ENCODE measurements at places on chromosomes 2 and 18.

DNA sequence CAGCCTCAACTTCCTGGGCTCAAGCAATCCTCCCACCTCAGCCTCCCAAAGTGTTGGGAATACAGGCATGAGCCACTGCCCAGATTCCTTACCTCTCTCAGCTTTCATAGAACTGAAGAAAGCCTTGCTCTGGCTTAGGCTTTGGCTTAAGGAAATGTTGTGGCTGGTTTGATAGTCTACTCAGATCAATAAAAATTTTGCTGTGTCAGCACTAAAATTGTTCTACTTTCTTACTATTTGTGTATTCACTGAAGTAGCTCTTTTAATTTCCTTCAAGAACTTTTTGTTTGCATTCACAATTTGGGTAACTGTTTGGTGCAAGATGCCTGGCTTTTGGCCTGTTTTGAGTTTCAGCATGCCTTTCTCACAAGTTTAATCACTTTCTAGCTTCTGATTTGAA is 634.0 kb upstream of the FSHR start:
- DNase-seq, result no peak

- DNase-seq, result no peak
Measured at GRCh38 chr2:36373149-36373926, 17.8 kb downstream of the CRIM1 start.

GRCh38 chr2:96315400-96316071 is 9.6 kb upstream of the ITPRIPL1 start:
- no peak for DNase-seq

DNA sequence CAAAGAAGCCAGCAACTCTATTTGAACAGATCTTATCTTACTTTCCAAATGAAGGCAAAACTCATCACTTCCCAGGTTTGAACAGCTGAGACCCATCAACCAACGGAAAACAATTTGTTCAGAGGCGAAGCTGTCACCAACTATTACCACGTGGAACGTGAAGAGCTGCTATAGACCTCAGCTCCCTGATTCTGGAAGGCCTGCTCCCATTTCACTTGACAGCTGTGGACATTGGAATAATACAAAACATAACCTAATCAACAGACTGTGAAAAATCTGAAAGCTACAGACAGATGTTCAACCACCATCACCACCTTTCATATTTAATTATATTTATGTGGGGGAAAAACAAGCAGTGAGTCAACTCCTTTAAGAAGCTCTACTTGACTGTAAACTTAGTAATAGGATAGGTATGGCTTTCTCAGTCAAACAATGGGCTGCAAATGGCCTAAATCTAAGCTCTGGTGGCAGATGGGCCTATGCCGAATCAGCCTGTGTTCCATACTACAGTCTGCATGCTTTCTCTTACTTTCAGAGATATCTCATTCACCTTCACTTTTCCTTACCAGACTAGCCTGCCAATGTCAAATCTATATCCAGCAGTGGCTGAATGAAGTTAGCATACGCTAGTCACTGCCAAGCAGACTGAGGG is 896.4 kb downstream of the TDRD15 start:
- no peak for DNase-seq

- DNase-seq, result no peak
Measured at GRCh38 chr2:61439241-61440002, 31.5 kb downstream of the USP34 start.

- DNase-seq, result no peak
Measured at GRCh38 chr2:57842531-57842930, 204.1 kb upstream of the VRK2 start.

DNA sequence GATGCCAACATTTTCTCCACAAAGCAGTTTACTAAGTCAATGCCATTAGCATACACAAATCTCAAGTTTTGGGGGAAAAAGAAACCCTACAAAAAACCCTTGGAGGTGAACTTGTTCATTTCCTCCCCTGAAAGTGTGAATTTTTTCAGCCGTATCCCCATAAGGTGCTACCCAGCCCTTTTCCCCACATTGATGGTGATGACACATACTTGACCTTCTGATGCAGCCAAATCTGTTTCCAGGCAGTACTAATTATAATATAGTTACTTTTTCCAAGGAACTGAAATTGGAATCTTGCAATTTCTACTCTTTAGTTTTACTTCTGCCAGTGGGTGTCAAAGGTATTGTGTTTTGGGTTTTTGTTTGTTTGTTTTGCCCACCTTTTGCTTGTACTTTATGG is 474.5 kb downstream of the TGIF1 start:
- DNase-seq, result no peak

DNA sequence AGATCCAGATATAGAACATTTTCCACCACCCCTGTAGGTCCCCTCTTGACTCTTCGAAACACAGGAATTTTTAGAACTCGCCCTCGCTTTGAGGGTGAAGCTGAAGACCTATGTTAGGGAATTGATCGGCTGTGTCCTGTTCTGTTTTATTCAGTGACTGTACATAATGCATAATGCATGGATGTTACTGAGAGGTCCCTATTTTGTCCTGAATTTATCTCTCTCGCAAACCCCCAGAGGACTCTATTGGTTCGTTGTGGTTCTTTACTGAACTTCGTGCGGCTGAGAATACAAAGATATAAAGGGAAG is 431 bp upstream of the EIF5B start:
- DNase-seq, result no peak

DNA sequence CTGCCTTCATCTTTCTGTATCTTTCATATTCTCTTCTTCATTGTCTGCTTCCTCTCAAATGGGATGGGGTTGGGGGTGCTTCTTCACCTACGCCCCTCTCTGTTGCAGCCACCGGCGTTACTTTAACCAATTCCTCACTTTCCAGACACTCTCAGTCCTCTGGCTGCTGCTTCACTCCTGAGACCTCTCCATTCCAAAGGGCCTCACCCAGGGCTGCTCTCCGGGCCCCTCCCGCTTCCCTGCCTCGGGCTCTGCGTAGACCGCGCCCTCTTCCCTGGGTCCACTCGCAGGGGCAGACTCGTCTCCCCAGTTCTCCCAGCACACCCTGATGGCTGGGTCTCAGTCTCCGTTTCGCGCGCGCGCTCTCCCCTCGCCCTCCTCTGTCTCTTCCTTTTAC is 926 bp downstream of the SERPINB8 start:
- no peak for DNase-seq

GRCh38 chr2:213764849-213765248 is 480.6 kb downstream of the SPAG16 start:
- DNase-seq, result no peak

DNA sequence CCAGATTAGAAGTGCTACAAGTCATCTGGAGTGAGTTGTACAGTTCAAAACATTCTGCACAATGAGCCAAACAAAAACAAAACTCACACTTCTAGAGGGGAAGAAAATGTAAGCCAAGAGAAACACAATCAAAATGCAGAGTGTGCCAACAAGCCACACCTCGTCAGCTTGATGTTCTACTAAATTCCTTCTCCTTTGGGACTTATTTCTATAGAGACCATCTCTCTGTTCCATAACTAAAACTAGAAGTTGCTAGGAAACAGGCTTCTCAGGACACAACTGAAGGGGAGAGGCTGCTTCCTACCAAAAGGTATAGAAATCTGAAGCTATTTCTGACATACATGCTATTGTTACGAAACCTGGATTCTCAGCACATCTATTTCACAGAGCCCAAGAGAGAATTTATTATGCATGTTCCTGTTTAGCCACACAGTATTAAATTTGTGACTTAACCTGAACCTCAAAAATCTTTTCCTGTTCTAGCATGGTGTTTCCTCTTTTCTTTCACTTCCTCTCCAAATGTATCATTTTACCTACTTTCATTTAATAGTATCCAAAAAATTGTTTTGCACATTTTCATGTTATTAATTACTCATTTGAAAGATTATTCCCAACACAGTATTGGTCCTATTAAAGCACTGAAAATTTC is 211.4 kb upstream of the CCDC150 start:
- DNase-seq, result no peak

GRCh38 chr2:154978244-154978643 is 279.7 kb downstream of the KCNJ3 start:
- no peak for DNase-seq

DNA sequence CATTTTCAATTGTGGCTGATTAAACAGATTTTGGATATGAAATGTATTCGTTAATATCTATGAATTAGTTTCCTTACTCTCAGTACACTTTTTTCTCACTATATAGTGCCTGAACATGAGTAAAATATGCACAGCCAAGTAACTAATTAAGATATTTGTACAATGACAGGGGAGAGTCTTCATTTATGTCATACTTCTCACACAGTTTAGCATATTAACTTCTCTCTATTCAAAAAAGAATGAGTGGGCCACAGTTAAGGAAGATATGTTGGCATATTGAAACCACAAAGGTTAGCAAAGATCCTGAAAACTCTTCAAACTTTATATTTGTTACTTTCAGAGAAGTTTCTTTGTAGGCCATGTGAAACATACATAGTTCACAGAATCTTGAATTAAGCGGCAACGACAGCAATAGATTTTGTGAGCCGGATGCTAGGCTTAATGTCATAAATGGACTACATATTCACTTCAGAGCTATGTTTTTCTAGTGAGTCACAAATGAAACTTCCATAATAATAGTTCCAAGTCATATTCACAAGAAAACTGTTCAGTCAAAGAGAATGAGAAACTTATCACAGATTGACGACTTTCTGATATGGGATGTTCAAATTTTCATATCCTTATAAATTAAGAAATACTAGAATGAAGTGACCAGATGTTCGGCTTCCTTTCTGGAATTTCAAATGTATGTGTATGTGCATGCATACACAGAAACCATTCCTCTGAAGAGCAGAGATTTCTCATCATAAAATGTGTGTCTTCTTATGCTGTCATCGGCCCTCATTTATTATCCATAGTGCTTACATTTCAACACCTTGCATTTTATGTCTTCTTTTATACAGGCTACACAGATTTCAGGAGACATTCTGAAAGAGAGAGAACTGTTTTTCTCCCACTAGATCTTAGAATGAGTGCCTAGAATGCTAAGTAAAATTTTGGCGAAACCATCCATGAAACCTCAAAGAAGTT is 584.0 kb downstream of the SATB2 start:
- DNase-seq, result no peak

GRCh38 chr2:222241128-222241870 is 57.5 kb downstream of the PAX3 start:
- DNase-seq, result no peak

DNA sequence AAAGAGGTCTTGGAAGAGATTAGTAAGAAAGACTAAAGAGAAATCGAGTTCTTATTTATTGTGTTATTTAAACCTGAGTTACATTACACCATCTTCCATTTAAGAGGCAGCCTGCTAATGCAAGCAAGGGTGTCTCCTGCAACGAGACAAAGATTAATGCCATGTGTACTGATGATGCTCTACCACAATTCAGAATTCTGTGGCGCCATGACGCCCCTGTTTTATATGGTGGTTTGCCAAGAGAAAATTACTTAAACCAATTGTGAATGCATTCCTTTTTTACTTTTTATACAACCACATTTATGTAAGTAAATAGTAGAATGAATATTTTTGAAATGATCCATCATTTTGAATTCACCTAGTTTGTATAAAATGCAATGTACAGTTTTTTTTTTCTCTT is 356.1 kb upstream of the ZEB2 start:
- DNase-seq, result no peak

DNA sequence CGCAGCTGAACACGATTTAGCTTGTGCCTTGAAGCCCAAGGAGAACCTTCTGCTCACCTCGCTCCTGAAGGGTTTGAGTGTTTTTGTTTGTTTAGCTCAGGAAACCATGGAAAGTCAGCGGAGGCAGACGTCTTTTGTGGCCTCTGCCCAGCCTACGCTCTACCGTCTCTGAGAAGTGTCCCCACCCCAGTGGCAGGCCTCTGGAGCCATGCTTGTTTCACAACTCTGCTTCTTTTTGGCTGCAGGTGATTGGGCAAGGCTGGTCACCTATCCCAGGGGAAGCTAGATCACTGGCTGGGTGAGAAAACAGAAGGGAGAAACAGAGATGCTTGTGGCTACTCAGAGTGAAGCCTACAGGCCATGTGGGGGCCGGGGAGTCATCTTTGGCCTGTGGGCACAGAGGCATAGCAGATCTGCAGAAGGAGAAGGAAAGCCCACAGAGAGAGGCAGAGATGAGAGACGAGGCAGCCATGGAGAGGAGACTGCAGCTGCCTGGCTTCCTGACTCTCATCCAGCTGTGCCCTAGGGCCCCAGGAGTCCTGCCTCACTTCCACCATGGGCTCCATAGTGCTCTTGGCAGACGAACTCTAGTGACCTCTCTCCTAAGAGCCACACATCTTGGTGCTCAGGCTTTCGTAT is 50.1 kb downstream of the CIB4 start:
- DNase-seq, result peak; percentile 66

DNA sequence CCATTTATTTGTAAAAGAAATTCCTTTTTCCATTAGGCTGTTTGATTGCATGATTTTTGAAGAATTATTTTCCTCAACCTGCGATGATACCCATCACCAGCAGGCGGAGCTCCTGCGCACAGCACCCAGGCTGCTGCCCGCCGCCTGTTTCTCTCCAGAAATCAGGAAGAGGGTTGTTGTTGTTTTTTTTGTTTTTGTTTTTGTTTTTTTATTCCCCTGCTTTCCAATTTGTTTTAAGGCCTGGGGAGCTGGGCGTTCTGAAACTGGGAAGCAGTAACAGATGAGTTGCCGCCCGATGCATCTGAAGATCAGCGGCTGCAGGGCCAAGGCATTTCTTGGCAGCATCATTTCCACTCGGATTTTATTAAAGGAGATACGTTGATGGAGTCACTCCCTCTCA is 132.1 kb downstream of the MBP start:
- DNase-seq, result no peak

- no peak for DNase-seq
Measured at GRCh38 chr2:207861789-207862188, 92.1 kb upstream of the FZD5 start.

DNA sequence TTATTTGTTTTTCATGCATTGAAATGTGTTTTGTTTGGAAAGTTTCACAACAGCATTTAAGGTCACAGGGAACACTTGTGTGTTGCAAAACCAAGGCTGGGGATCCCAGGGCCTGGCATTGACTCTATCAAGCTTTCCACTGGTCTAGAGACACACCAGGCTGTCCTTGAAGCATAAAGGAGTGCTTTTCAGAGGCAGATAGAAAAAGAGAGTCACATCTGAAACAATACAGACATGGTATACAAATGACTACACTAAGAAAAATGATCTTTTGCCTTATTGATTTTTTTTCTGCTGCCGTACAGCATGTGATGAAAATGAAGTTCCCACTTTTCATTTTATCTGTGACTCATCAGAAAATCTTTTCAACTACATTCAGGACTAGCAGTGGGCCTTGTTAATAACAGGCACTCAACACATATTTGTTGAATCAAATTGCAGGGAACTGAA is 61.9 kb upstream of the ZCCHC2 start:
- no peak for DNase-seq

- no peak for DNase-seq
Measured at GRCh38 chr18:5974696-5975095, 79.4 kb upstream of the TMEM200C start.

GRCh38 chr18:24991141-24992060 is 360.6 kb downstream of the ZNF521 start:
- no peak for DNase-seq

- no peak for DNase-seq
Measured at GRCh38 chr2:159326569-159327255, 40.2 kb upstream of the WDSUB1 start.

GRCh38 chr2:138500592-138501424 is 762 bp upstream of the SPOPL start:
- DNase-seq, result peak; percentile 62

All from NCI-H526 treated with DMSO at 0.1 percent for 48 hours (cell line).